ENCODE measurements at places on chromosomes 11 and 22.

DNA sequence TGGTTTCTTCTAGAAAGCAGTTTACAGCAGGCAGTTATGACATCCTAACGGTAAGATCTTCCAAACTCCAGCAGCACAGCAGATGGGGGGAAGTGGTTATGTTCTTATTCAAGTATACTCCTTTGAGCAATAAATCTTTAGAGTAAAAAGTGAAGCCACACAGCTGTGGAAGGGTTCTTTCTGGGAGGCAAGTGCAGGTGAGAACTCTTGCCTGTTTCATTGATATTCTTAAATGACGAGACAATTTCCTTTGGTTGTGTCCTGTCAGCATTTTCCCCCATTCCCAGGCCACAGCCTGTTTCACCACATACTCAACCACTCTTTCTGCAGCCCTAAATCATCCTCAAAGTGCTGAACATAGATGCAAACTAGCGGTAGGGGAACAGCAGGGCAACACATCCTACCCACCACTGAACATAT, 207.3 kb upstream of the MTNR1B start:
- DNase-seq = no peak

GRCh38 chr22:33848251-33848650, 72.0 kb downstream of the LARGE1 start:
- no peak for DNase-seq

DNA sequence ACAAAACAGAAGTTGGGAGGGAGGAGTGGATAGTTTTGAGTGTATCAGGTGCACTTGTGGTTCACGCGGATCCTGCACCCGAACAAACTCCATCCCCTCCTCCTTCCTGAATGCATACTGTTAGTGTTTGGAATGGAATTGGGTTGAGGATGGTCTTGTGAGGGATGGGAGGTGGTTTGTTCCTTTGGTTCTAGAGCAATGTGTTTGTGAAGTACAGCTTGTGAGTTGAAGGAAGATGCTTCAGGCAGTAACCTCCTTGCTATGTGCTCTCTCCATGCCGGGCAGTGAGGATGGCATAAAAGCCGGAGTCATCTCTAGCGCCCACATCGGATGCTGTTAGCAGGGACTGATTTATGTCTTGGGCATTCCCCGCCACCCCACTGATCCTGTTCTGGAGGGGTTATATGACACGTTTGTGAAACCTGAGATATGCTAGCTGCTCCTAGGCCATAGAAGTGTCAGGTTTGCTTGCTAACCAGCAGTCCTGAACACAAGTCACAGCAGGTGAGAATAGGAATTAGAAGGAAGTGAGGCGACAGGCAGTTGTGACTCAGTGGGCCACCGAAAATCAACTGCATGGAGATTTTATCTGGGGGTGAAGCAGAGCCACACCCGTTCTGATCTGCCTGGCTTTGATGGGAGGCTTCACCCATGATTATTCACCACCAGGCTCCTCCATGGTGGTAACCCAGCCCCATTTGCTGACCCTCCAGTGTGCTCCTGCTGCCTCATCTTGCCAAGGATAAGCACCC, 2.2 kb downstream of the BCR start:
- DNase-seq = peak; percentile 43

DNA sequence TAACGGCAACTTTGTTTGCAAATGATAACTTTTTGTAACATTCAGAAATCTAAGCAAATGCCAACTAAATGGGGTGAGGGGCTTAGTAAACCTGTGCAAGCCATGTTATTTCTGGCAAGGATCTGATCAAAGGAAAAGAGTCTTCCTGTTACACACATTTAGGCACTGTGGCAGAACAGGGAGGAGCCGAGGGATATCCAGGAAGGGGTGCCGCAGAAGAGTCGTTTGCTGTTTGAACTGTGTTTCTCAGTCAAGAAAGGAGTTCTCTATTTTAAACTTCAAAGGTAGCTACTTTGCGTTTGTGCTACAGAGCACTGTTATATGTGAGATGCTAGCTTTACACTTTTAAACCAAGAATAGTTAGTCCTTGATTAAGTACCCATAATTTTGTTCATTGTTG, 175.5 kb downstream of the ETS1 start:
- DNase-seq = no peak

All from NCI-H187 treated with DMSO at 0.1 percent for 48 hours (cell line).